ELF-1 (cell line): ENCODE measurements at places on chromosomes 1 and 21.

GRCh38 chr1:88266051-88266450 is 418.0 kb upstream of the PKN2 start:
- DNase-seq, result no peak

- no peak for DNase-seq
Observed at GRCh38 chr21:46515109-46515508, 56.4 kb downstream of the DIP2A start.

GRCh38 chr21:17753736-17754135 is 65.4 kb downstream of the C21orf91 start:
- DNase-seq, result no peak

- no peak for DNase-seq
Observed at GRCh38 chr1:147156642-147157041, 15.6 kb downstream of the PRKAB2 start.

DNA sequence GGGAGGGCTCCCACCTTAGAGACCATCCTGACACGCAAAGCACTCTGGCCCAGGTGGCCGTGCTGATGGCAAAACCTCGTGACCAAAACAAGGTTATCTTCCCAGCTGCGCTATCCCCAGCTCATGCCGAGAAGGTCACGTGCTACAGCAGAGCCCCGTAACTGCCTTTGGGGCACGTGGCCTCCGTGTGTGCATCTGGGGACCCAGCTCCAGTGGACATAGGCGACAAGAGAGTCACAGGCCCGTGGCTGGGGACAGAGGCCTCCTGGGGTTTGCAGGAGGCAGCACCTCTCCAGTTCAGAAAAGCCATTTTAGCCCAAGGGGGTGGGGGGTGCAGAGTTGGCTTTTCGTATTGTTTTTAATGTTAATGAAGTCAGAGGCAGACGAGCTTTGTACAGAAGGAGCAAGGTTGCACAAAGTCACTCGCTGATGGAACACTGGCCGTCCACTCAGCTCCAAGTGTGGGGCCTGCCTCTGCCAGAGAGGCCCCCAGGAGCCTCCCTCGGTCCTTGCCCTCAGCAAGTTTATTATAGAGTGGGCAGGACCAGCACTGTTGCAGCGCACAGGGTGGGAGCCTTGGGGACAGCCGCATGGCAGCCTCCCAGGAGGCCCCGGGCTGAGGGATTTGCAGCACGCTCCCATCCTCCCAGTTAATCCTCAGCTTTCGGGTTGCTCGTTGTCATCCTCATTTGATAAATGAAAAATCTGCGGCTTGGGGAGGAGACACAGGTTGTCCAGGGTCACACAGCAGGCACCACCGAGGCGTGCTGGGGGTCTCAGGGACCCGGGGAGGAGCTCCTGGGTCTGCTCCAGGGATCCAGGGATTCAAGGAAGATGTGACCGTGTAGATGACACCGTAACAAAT is 8.0 kb upstream of the PDE9A start:
- DNase-seq, result no peak
